ENCODE measurements at places on chromosomes 6 and 20.

DNA sequence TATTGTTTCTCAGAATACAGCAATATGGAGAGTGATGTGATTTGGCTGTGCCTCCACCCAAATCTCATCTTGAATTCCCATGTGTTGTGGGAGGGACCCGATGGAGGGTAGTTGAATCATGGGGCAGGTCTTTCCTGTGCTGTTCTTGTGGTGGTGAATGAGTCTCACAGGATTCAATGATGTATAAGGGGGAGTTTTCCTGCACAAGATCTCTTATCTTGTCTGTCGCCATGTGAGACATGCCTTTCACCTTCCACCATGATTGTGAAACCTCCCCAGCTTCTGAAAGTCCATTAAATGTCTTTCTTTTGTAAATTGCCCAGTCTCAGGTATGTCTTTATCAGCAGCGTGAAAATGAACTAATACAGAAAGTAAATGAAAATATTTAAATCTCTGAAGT lies 234.8 kb upstream of the TENT5A start:
- no peak for DNase-seq

GRCh38 chr6:141492521-141493284 lies 640.0 kb upstream of the GJE1 start:
- DNase-seq = no peak

DNA sequence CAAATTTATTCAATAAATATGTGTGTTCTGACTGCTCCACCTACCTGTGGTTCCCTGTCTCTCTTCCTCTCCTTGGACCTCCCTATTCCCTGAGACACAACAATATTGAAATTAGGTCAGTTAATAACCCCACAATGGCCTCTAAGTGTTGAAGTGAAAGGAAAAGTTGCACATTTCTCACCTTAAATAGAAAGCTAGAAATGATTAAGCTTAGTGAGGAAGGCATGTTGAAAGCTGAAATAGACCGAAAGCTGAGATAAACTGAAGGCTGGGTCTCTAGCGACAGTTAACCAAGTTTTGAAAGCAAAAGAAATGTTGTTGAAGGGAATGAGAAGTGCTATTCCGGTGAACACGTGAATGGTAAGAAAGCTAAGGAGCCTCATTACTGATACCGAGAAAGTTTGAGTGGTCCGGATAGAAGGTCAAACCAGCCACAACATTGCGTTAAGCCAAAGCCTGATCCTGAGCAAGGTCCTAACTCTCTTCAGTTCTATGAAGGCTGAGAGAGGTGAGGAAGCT lies 34.1 kb downstream of the UST start:
- DNase-seq = no peak

DNA sequence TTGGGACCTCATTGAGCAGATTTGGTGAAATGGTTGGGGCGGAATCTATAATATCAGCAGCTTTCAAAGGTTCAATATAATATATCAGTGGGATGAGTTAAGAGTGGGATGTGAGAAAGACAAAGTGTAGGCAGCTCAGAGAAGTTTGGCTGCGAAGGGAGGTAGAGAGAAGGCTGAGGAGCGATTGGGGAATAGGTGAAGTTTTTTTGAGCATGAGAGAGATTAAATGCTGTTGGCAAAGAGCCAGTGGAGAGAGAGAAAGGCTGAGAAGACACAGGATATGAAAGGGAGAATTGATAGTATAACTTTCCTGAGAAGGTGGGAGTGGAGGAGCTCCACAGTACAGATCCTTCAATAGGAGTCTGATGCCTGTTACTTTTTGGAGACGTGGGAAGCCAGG lies 12.1 kb upstream of the SERINC3 start:
- no peak for DNase-seq

GRCh38 chr6:26336355-26337198 lies 28.4 kb upstream of the BTN3A2 start:
- DNase-seq = no peak

DNA sequence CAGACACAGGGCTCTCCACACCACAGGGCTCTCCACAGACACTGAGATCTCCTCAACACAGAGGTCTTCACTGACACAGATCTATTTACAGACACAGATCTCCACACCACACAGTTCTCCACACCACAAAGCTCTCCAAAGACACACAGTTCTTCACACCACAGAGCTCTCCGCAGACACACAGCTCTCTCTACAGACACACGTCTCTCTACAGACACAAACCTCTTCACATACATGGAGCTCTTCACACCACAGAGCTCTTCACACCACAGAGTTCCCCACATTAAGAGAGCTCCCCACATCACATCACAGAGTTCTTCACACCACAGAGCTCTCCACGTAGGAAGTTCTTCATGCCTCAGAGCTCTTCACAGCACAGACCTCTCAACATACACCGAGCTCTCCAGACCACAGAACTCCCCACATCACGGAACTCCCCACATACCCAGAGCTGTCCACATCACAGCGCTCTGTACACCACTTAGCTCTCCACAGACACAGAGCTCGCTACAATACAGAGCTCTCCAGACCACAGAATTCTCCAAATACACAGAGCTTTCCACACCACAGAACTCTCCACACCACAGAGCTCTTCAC lies 53.9 kb downstream of the ERMARD start:
- no peak for DNase-seq

DNA sequence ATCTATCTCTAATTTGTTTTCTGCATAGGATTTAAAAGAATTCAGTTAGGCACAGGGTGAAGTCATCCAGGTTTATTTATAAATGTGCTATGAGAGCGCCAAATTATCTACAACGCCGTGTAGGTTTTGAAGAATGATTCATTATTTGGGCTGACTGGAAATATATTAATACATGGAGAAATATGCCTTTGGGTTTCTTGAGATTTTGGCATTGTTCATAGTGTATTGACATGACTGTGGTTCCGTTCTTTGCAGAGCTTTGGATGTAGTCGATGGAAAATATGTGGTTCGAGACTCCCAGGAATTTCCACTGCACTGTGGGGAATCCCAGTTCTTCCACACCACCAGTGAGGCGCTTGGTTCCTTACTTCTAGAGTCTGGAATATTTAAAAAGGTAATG lies 90.9 kb downstream of the CRYBG1 start:
- DNase-seq = no peak

DNA sequence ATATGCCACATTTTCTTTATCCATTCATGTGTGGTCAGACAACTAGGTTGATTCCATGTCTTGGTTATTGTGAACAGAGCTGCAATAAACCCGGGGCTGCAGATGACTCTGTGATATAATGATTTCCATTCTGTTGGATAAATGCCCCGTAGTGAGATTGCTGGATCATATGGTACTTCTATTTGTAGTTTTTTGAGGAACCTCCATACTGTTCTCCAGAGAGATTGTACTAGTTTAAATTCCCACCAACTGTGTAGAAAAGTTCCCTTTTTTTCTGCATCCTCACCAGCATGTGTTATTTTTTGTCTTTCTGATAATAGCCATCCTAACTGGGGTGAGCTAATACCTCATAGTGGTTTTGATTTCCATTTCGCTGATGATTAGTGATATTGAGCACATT lies 62.2 kb upstream of the MAP3K4 start:
- DNase-seq = no peak

- no peak for DNase-seq
Observed at GRCh38 chr6:84536885-84537638, 227.3 kb downstream of the TBX18 start.

- DNase-seq = no peak
Observed at GRCh38 chr20:47125508-47125757, 230.8 kb downstream of the EYA2 start.

- no peak for DNase-seq
Observed at GRCh38 chr6:133132466-133132971, 108.6 kb upstream of the EYA4 start.

- no peak for DNase-seq
Observed at GRCh38 chr20:47181056-47181862, 175.2 kb downstream of the ZMYND8 start.

DNA sequence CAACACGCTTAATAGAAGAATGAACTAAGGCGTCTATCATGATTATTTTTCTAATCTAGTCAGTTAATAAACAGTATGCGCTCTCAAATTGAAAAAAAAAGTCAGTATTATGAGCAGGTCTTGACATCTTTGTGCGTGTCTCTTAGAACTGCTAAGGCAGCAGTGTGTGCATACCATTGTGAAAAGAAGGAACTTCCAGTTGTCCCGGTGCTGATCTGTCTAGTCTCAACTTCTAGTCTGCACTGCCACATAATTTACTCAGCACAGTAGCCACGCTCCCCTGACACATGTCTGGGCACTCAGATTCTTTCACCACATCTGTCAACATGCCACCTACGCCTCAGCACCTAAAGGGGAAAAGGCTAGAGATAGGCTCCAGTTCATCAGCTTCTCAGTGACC lies 61.1 kb upstream of the SPDEF start:
- DNase-seq = no peak

- no peak for DNase-seq
Observed at GRCh38 chr6:34149452-34149810, 3.5 kb upstream of the GRM4 start.

Measured in activated CD4-positive, CD25-positive, alpha-beta regulatory T cell treated with anti-CD3 and anti-CD28 coated beads, Interleukin-2, amount 50 U/mL, for 72 hours (primary cell).